ENCODE measurements at places on chromosomes 6 and 20. TPM values are rescaled to one million over a fixed set of nuclear protein-coding genes. Genes with fewer than 3 reads are reported as not detected.

Gene SMLR1
- not detected for total RNA-seq

Gene PROKR2
- 2.3 TPM for total RNA-seq

Gene MDFI
- total RNA-seq = 148 TPM

Gene ADTRP
- 3.8 TPM for total RNA-seq

Gene PTPRT
- 0.80 TPM for total RNA-seq

Gene MMS22L
- total RNA-seq = 19.9 TPM

Gene TFAP2C
- total RNA-seq = 10.3 TPM

Gene TCP11
- total RNA-seq = 0.24 TPM

Gene DYNLT2
- 2.4 TPM for total RNA-seq

Gene BCAS1
- 0.20 TPM for total RNA-seq

Gene CRISP3
- total RNA-seq = 0.85 TPM

Gene TGM2
- 35.7 TPM for total RNA-seq

Gene HFE
- 8.3 TPM for total RNA-seq

Gene TAP2
- total RNA-seq = 24.2 TPM

Gene TMEM14C
- 75.7 TPM for total RNA-seq

Gene IER3
- total RNA-seq = 136 TPM

Gene TENT5A
- total RNA-seq = 10.9 TPM

Gene RIOK1
- 25.6 TPM for total RNA-seq

Gene SIRPB2
- total RNA-seq = not detected

Gene HLA-DRB5
- 0.77 TPM for total RNA-seq

Gene HTR1E
- total RNA-seq = 0.82 TPM

Gene SLC13A3
- 19.7 TPM for total RNA-seq

Gene GFRAL
- not detected for total RNA-seq

Gene RFX6
- total RNA-seq = 3.8 TPM

Gene CAGE1
- 0.09 TPM for total RNA-seq

Gene ZNF335
- total RNA-seq = 33.5 TPM

Gene OR2J2
- total RNA-seq = not detected

Gene OR2H1
- not detected for total RNA-seq

Gene FAXC
- 13.9 TPM for total RNA-seq

Gene RCAN2
- total RNA-seq = 4.0 TPM

Gene HMGCLL1
- total RNA-seq = 2.4 TPM

Gene TMC2
- total RNA-seq = 0.07 TPM

Gene BPIFB4
- not detected for total RNA-seq

Gene KCNK16
- not detected for total RNA-seq

Data from mesothelial cell of epicardium (in vitro differentiated cells).